Activated T-helper 2 cell treated with anti-CD3 and anti-CD28 coated beads, Interferon-gamma antibody, Interleukin-2, Interleukin-4, amounts not matched to agents 10 μg/mL and 5 μg/mL and 100 μg/mL, durations not matched to agents 14 hours and 24 hours and 36 hours (primary cell): ENCODE measurements at places on chromosomes 5 and 9.

- no peak for DNase-seq
Measured at GRCh38 chr5:68962757-68963484, 130.9 kb upstream of the SLC30A5 start.

DNA sequence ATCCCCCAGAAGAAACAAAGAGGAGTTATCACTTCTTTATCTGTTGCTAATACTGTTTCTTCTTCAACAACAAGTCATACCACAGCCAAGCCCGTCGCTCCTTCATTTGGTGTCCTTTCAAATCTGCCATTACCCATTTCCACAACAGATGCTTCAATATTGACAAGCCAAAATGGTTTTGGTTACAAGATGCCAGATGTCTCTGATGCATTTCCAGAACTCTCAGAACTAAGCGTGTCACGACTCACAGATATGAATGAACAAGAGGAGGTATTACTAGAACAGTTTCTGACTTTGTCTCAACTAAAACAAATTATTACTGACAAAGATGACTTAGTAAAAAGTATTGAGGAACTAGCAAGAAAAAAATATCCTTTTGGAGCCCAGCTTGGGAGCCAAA lies 16.0 kb upstream of the HAND1 start:
- DNase-seq: no peak

GRCh38 chr9:13570068-13570974 lies 290.8 kb upstream of the MPDZ start:
- DNase-seq: no peak

- DNase-seq: no peak
Measured at GRCh38 chr9:127005770-127006314, 91.3 kb downstream of the RALGPS1 start.

DNA sequence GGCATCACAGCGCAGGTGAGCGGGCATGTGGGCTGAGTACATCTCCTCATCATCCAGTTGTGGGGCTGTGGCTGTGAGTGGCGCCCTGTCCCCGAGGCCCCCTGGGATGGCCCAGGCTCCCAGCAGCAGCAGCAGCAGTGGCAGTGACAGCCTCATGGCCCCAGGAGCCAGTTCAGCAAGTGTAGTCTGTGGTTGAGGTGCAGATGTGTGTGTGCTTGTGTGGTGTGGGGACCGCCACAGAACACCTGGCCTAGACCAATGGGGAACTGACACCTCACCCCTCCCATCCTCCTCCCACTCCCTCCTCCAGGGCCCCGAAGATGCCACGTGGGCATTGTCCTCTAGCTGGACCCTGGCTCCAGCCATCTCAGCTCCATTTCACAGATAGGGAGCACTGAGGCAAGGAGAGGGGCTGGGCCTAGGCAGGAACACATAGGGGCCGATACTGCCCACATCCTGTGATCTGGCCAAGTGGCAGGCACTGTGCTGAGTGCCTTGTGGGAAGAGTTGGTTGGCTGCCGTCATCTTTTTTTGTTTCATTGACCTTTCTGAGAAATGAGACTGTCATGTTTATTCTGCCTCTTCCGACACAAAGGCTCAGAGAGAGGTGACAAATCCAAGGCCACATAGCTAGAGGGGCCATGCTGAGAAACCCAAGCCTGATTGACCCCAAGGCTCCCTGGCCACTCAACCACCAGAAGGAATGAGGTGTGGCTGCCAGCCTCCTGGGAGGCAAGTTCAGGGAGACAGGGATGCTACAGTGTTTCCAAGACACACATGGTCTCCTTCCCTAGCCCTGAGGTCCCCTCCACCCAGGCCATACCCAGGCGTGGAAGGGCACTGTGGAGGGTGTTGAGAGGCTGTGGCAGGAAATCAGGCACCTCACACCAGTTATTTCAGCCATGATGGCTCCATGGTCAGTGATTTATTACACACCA lies at the start of gene MZB1:
TSS of gene MZB1 (minus strand) at position 213 of the 938 bp plus-strand sequence. CDS start at position 156, 57 bp downstream.
- DNase-seq: peak; percentile 79

DNA sequence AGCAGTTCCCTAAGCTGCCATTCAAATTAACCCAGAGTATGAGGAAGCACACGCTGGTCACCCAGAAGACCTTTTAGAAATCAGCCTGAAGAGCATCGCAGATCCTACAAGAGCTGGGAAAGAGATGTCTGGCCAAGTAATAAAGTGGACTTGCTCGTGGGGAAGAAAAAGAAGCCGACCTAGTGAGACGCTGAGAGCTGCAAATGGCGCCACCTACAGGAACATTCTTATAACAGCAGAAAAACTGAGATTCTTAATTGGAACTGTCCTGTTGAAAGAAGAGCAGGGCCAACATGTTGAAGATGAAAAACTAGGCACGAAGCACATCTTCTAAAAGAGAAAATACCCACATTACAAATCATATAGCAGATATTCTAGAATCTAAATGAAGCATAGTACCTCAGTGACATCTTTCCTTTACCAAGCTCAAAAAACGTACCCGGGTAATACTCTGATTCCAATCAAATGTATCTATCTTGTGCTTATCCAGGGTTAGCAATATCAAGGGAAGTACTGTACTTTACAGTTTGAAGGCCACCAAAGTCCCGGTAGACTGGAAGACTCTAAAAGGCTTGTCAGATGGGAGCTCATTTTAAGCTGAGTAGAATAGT lies 3.9 kb upstream of the GNAQ start:
- peak; percentile 44 for DNase-seq

DNA sequence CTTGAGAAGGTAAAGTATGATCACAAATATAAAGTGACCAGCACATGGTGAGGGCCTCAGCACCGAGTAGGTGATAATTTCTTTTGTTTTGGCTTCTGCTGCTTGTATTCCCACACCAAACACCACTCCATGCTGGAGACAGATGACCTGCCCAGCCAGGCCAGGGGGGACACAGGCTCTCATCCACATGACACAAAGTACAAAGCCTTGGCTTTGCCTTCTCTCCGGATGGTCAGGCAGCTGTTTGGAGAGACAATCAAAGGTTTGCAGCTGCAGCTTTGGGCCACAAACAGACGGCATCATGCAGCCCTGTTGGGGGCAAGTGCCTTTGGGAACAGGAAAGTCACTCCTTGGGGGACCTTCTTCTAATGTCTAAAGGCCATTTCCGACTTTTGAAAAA lies 226.2 kb upstream of the KLF4 start:
- no peak for DNase-seq

- no peak for DNase-seq
Measured at GRCh38 chr5:56688402-56688801, 126.9 kb upstream of the MAP3K1 start.

GRCh38 chr5:3671337-3671736 lies 75.7 kb downstream of the IRX1 start:
- DNase-seq: no peak

- no peak for DNase-seq
Measured at GRCh38 chr5:176888016-176888864, 10.9 kb downstream of the HK3 start.

DNA sequence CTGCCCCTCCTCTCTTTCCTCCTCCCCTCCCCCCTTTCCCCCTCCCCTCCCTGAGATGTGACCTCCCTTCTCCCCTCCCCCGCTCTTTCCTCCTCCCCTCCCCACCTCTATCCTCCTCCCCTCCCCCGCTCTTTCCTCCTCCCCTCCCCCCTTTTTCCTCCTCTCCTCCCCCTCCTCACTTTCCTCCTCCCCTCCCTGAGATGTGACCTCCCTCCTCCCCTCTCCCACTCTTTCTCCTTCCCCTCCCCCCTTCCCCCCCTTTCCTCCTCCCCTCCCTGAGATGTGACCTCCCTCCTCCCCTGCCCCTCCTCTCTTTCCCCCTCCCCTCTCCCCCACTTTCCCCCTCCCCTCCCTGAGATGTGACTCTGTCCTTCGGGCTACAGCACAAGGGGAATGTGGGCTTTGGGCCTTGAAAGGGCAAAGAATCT lies 169.8 kb downstream of the COL23A1 start:
- DNase-seq: no peak

DNA sequence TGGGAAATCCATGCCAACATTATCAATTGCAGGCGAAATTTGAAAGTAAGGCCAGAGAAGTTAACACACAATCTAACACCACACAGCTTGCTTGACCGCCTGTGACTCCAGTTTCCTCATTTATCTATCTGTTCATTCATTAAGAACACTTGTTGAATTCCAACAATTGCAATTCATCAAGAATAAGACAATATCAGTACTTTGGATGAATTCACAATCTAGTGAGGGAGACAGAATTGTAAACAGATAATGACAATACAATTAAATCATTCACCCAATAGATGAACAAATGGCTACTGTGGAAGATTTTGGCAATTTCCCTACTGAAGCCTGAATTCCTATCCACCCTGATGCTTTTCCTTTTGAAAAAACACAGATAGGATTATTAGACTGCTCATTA lies 181.6 kb downstream of the TRIM36 start:
- no peak for DNase-seq

DNA sequence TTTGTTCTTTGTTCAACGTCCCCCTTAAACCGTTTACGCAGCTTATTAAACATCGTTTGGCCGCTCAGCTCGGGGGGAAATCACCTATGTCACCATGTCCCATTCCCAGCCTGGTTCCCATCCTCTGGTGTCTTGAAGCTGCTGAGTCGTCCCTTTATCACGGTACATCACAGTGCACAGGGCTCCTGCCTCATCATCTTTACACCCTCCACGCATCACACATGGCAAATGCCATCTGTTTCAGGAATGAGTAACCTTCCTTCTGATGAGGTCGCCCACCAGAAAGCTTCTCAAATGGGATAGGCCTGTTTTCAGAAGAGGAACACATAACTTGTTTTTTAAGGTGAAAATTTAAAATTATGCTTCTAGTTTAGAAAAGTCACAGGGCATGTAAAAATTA lies 7.9 kb upstream of the LHX6 start:
- no peak for DNase-seq

DNA sequence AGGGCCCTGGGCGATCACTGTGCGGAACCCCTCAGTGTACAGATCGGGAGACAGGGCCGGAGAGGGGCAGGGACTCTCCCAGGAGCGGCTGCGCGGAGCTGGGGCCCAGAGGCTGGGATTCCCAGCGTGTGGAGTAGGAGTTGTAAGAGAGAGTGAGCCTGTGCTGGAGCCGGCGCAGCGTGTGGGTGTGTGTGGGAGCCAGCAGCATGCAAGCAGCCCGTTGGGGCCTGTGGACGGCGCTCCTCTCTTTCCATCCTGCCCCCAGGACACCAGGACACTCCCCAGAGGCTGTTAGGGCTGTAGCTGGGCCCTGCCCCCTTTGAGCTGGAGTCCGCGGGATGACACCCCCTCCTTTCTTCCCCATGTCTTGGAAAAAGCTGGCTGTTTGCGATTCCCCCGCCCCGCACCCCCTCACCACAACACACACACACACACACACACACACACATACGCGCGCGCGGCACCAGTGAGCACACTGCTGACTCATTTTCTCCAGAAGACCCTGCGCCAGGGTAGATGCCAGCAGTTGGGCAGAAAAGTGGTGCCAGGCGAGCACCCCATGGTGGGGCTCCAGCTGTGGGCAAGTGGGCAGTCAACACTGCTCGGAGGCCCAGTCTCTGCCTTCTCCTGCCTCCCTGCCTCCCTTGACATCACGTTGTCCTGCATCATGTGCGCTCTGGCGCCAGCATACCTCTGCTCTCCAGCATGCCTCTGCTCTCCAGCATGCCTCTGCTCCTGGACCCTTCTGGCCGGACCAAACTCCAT lies 1.5 kb downstream of the COL27A1 start:
- DNase-seq: no peak

- DNase-seq: no peak
Measured at GRCh38 chr5:174098694-174099093, 53.2 kb downstream of the NSG2 start.

- DNase-seq: no peak
Measured at GRCh38 chr9:88658311-88658822, 123.4 kb downstream of the NXNL2 start.

- no peak for DNase-seq
Measured at GRCh38 chr9:85130260-85130659, 460.7 kb downstream of the NTRK2 start.

DNA sequence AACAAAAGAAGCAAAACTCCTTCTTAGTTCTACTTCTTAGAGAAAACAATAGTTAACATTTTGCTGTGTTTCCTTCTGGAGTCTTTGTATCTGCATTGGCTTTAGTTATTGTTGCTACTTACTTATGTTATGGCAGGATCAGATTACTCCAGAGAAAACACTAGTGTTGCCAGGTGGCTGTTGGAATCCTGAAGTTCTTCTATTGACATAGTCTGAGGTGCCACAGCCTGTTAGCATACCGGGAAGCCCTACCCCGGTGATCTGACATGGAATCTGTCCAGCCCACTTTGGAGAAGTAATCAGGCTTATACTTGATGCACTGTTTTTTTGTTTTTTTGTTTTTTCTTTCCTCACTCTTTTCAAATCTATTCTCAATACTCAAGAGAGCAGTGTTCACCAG lies 68.5 kb upstream of the CEP78 start:
- DNase-seq: no peak

GRCh38 chr9:133709015-133709611 lies 29.0 kb downstream of the SARDH start:
- DNase-seq: no peak

DNA sequence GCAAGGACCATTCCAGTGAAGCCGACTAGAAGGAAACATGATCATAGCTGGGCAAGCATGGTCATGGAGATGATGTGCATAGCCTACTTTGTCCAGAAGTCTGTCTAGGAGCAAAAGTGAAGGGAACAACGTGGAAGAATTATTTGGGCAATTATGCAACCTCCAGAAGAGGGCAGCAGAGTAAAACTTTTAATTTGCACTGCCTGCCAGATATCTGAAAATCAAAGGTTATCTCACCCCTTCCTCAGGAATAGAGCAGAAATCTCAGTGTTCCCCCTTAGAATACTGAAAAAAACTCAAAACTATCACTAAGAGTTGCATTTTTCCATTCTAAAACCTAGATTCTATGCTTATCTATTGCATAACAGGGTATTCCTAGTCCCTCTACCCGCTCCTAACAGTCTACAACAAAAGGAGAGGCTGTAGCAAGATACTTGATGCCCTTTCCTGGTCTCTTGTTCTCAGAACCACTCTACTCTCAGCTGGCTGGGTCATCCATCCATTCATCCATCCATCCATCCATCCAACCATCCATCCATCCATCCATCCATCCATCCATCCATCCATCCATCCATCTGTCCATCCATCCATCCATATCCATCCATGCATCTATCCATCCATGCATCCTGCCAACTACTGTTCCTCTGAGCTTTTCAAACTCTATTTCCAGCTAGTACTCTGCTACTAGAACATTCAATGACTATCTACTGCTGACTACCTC lies 8.4 kb upstream of the SETD9 start:
- DNase-seq: no peak

DNA sequence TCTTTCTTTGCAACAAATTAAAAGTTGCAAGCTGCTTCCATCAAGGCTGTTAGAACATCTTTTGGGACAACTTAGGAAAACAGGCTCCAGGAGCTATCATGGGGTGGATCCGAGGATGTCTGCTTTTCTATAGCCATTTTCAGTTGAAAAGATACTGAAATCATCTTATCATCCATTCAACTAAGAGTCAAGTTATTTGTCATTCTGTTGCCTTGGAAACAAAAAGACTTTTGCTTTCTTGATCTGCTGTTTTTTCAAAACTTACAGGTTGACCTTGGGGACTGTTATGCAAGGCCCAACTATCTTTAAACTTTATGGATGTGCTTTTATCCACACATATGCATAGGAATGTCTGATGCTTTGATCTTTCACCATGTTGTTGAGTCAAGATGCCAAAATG lies 545.3 kb upstream of the DAP start:
- DNase-seq: no peak

GRCh38 chr5:78500028-78500427 lies 139.6 kb downstream of the SCAMP1 start:
- DNase-seq: no peak
